Stimulated activated CD8-positive, alpha-beta memory T cell treated with anti-CD3 and anti-CD28 coated beads, Interleukin-4, amount 100 ng/mL, for 1 hour (primary cell): ENCODE measurements at places on chromosomes 12 and 14.

DNA sequence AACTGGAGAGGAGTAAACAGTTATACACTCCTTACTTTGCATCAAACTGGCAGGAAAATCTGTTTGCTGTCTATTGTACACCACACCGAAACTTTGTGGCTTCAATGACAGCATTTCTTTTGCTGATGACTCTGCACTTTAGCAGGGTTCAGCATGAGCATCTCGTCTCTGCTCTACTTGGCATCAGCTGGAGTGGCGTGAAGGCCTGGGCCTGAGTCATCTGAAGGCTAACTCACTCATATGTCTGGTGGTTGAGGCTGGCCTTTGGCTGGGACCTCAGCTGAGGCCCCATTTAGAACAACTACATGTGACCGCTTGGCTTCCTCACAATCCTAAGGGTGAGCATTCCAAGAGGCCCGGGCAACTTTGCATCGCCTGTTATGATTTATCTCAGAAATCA is 28.7 kb upstream of the REP15 start:
- no peak for DNase-seq

- no peak for DNase-seq
Measured at GRCh38 chr12:69024907-69025306, 91.9 kb upstream of the CPM start.

GRCh38 chr14:77041881-77042545 is 13.5 kb upstream of the IRF2BPL start:
- no peak for DNase-seq

DNA sequence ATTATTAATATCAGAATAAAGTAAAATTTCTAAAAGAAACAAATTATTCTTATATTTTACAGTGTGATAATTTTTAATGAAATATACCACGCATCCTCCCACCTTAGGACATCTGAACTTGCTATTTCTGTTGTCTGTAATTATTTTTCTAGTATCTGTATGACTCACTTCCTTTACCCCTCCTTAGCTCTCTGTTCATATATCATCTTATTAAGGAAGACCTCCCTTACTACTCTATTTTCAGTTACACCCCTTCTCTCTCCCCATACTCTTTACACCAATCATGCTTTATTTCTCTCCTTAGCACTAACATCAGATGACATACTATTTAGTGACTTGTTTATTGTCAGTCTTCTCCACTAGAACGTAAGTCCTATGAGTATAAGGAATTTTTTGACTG is 34.2 kb upstream of the C12orf50 start:
- DNase-seq: no peak

- no peak for DNase-seq
Measured at GRCh38 chr12:77514511-77514910, 316.2 kb upstream of the NAV3 start.

DNA sequence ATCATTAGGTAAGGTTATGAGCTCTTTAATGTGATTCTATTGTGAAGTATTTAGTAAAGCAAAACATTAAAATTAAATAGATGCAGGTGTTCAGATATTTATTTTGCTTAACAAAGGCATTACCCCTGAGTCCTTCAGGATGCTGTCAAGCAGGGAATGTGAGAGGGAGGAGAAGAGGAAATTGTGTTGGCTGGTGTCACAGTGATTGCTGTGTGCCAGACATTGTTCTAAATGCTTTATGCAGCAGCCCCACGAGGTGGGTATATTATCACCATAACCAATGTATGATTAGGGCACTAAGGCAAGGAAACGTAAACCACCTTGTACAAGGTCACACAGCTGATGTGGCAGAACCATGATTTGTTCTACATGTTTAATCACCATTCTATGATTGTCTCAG is 80.1 kb downstream of the STAB2 start:
- DNase-seq: no peak

- no peak for DNase-seq
Measured at GRCh38 chr14:65282896-65283253, 129.7 kb upstream of the FUT8 start.

DNA sequence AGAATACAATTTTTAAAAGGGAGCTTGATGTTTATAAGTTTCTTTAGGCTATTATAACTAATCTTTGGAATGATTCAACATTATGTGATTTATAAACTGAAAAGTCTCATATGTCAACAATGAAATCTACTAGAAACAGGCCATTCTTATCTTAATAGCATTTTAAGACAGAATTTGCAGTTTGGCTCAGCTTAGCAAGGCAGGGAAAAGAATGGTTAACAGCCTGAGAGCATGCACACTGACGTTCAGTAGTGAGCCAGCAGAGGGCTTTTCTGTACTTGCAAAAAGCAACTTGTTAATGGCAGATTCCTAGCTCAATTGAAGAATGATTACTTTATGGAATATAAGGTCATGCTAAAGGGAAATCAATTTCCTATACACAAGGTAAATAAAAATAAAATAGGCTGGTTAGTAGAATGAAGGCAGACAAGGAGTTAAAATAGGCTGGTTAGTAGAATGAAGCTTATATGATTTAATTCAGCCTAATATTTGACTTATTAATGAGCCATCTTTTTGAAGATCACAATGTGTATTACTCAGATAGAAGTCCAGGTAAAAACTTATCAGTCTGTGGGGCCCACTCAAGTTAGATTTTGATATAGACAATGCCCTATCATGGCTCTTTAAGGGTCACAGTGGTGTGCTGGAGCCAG is 95.9 kb downstream of the OTOGL start:
- DNase-seq: no peak

DNA sequence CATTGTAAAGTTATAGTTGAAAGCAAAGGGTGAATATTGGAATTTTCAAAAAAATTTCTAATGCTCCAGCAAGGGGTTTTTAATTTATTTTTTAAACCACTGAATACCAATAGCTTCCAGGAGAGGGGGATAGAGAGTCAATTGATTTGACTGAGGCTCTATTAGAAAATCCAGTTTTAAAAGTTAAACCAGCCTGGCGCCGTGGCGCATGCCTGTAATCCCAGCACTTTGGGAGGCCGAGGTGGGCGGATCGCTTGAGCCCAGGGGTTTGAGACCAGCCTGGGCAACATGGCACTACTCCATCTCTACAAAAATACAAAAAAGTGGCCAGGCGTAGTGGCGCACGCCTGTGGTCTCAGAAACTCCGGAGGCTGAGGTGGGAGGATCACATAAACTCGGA is 150.1 kb downstream of the SLC38A4 start:
- DNase-seq: no peak

- DNase-seq: no peak
Measured at GRCh38 chr14:82537831-82538230, 1004.2 kb upstream of the SEL1L start.

- no peak for DNase-seq
Measured at GRCh38 chr12:85363382-85364190, 83.6 kb downstream of the ALX1 start.

- DNase-seq: no peak
Measured at GRCh38 chr12:95538656-95539055, 12.6 kb downstream of the USP44 start.

DNA sequence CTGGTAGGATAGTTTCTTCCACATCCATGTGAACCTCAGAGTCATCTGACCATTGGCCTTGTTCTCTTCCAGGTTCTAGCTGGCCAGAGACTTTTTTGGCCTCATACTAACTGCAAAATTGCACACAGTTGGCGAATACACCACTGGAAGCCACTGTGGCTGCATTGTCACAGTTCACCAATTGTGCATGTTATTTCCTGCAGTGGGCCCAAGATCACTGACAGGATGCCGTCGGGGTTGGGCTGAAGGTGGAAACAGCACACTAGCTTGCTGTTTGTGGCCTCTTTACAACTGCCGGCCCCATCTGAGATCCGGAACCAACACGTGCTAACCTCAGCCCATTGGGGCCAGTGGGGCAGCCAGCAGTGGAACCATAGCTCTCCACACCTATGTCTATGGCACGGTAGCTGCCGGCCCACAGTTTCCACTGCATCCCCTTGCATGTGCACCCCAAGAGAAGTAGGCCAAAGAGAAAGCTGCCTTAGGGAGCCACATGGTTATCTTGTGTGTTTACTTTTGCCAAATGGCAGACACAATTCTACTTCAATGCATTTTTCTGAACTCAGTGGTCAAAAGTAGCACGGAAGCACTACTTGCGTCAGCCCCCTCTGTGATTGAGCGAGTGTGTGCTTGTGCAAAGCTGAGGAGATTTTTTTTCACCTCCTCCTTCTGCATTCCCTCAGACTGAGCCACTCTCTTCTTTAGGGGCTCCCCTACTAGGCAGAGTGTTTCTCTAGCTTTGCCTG is 464.0 kb downstream of the RAD51B start:
- peak; percentile 46 for DNase-seq

DNA sequence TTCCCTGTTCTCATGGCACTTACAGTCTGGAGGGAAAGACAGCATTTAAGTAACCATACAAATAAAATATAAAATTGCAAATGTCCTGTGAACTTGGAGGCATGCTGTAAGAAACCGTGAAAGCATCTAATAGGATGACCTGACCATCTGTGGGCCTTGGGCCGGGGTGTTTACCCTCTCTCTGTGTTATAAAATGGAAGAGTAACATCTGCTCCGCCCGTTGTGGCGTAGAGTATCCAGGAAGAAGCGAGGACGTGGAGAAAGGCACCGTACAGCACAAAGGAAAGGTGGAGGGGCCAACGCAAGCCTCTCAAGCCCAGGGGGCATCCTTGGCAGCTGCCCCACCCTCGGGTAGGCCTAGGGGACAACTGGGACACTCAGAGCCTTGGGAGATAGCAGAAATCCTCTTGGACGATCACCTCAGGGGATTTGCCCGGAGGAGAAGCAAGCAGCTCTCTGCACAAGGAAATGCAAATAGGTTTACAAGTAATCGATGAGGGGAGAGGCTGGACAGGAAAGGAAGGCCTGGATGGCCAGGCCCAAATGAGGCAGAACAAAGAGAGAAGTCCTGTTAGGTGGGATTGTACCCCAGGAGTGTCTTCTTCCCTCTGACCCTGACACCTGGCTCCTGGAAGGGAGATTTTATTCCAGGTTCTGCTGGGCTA is 26.2 kb downstream of the VSX2 start:
- DNase-seq: no peak

DNA sequence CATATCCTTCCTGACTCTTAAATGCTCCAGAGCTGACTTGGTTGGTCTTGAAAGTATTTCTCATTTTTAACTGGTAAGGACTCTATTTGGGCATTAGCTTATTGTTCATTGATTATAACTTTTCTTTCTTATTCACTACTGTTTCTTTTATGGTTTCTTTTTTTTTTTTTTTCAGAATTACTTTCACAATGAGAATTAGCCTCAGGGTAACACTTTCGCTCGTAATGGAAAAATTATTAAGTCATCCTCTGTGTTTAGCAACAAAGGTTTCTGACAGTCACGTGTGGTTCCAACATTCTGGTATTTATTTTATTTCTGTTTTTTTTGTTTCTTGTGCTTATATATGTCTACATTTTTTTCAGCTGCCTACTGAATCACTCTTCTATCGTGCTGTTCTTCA is 80.0 kb downstream of the METTL25 start:
- DNase-seq: no peak

DNA sequence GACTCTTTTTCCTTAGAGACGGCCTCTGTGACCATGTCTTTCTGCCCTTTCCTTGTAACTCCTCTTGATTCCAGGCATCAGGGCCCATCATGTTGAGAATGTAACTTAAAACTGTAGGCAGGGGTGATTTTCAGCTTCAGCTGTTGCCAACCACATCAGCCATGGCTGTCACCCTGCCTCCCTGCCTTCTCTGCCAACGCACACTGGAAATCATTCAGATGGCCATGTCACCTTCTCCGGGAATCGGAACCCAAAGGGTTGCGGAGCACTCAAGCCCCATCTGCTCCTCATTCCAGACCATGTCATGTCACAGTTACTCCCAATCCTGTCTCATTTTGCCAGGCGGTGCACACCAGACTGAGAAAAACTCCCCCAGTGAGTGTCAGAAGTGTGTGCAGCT is 72.1 kb downstream of the EMP1 start:
- no peak for DNase-seq

GRCh38 chr12:132146772-132147422 is 2.6 kb downstream of the NOC4L start:
- no peak for DNase-seq

DNA sequence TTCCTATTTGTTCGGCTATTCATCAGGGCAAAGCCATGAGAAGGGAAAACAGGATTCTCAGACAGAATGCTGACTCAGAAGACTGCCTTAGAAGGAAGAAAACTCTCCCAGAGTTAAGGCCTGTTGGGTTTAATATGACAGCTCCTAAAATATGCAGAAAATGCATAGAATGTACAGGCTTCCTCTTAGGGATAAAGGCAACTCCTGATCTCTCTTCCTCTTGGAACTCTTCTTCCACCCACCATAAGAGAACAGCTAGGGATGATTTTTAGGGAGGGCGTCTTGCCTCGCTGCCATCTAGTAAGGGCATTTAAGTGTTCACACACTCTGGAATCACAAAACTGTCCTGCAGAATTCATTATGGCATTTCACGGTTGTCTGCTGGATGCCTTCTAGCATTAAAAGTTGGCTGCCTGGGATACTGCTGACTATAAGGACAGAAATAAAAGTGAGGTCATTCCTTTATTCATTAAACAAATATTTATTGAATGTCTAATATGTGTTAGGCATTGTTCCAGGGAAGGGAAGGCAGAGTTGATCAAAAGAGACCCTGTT is 73.7 kb downstream of the DCAF5 start:
- DNase-seq: no peak

GRCh38 chr14:64758691-64759554 is 54.7 kb downstream of the PLEKHG3 start:
- DNase-seq: no peak

- DNase-seq: no peak
Measured at GRCh38 chr14:63006531-63006930, 38.7 kb downstream of the KCNH5 start.

GRCh38 chr12:76939701-76940100 is 60.9 kb upstream of the CSRP2 start:
- no peak for DNase-seq

DNA sequence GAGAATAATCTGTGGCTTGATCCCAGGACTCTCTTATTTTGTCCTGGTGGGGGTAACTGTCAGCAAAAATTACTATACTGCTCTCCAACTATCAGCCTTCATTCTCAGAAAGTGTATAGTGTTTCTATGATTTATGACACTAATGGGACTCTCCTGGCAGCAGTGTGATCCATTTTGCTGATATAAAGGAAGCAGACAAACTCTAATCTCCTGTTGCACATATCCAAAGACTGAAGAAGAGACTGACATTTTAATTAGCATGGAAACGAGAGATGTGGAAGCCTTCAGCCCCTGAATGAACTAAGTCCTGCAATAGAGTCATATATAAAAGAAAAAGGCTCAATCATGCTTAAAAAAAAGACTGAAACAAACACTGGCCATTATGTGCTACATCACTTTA is 127.8 kb upstream of the SSTR1 start:
- no peak for DNase-seq

DNA sequence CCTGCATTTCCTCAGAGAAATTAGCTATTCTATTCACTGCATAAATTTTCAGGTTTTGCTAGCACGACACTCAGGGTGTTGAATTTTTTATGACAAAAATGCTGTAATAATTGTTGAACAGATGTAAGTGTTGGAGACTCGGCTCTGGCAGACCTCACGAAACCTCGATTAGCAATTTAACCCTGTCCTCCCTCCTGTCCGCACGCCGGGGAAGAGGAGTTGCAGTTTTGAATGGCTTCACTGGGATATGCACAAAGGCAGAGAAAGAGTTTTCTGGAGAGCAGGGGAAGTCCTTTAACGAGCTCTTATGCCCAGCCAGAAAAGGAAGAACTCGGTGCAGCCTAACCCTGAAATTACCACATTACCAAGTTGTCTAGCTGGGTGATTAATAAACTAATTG is 661.1 kb downstream of the VRK1 start:
- DNase-seq: no peak
